Neural crest cell (in vitro differentiated cells): ENCODE measurements at places on chromosomes 6 and 20. TPM values are rescaled to one million over a fixed set of nuclear protein-coding genes. Genes with fewer than 3 reads are reported as not detected.

BICRAL gene
- total RNA-seq, result 6.2 and 6.7 TPM in 2 replicates

WFDC5 gene
- not detected in 2 replicates for total RNA-seq

GRCh38 chr6:44272999-44273566, 2.8 kb downstream of the TMEM151B start:
- no peak for DNase-seq

GRCh38 chr20:36541768-36542488, 609 bp downstream of the MYL9 start:
- peak; percentile 41 for DNase-seq

DNA sequence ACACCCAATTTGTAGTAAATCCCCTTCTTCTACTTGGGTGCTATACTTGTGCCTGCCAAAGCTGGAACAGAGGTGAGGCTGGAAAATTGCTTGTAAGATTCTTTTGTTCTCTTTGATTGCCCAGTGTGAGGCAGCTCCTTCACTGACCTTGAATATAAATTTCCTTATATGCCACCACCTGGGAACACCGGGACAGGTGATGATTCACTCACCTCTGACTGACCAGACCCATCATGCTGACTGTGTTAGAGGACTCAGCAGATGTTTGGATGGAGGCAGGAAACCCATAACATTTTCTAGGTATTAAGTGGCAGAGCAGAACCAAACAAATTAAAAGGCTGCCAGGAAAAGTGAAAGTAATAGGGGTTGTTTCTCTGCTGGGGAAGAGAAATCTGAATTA, 120.9 kb downstream of the GRM1 start:
- no peak for DNase-seq

BACH2 gene
- total RNA-seq, result 13.1 and 13.5 TPM in 2 replicates

GRCh38 chr6:11692451-11693376, 85.9 kb downstream of the ADTRP start:
- DNase-seq, result no peak

GRCh38 chr6:158040051-158040803, 58.6 kb downstream of the SYNJ2 start:
- no peak for DNase-seq

DNA sequence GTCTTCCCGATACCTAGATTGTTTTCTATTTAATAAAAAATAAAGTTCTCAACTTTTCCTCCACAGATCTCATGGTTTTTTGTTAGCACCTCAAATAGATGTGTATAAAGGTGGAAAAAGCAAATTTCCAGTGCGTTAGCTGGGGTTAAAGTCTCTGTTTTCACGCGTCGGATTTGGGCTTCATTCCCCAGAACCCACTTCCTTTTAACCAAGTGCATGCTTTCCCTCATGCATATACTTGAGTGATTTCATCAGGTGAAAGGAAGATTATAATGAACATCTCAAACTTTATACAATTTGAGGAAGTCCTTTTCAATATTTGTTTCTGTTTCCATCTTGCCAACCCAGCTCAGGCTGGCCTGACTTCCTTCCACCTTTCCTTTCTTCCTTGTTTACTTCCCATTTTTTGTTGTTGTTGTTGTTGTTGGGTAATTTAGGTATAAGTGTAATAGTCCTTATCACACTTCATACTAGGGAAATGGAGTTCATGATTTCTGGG, 43.9 kb upstream of the GGTLC1 start:
- no peak for DNase-seq

RUNX2 gene
- 0.14 and 0.16 TPM in 2 replicates for total RNA-seq

CTAGE9 gene
- total RNA-seq, result not detected in 2 replicates

DNA sequence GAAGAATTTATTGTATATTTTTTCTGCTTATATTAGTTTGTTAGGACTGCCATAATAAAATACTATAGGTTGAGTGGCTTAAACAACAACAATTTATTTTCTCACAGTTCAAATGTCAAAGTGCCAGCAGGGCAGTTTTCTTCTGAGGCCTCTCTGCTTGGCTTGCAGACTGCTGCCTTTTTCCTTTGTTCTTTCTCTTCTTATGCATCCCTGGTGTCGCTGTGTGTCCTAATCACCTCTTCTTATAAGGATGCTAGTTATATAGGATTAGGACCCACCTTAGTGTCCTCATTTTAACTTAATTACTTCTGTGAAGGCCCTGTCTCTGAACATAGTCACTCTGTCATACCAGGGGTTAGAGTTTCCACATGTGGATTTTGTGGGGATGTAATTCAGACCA, 354.4 kb downstream of the NKAIN2 start:
- DNase-seq, result no peak

DNA sequence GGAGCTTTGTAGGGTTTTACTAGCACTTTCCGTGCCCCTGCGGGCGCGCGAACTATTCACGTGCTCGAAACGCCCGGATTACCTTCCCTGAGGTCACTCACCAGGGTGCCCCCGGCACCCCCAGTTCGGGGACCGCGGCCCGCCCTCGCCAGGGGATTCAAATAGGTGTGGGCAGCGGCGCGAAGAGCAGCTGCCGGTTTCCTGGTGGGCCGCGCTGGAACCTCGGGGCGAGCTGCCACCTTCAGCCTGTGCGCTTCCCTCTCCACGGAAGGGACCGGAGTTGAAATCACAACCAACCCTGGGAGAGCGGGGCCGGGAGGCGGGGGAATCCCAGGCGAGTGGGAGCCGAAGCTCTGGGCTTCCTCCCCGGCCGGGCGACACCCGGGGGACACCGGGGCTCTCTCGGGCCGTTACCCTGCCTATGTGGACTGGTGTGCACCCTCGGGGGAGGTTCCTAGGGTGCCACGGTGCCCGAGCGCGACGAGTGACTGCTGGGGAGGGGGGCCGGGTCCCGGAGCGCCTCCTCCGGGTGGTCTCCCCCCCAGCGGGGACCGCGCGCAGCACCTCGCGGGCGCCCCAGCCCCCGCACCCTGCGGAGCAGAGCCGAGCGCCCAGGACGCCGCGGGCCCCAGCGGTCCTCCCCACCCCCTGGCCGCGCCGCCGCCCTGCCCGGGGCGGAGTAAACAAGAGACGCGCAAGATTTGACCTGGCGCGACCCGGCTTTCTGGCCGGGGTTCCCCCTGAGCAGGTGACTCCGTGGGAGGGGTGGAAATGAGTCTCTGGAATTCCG, 2.1 kb upstream of the HIVEP2 start:
- DNase-seq, result peak; percentile 27

DNA sequence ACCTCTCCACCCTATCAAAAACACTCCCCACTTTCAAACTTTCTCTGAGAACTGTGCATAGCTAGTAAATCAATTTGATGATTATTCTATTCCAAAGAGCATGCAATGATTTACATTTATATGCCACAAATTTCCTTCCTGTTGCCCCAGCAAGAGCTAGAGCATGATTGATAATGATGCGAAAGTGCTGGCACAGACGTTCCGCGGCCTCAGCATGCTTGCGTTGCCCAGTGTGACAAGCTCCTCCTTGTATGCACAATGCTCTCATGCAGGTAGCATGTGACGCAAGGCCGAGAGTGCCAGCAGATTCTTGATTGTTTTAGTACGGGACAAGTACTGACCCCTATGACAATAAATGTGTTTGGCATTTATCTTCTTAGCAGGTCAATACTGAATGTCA, 696.3 kb upstream of the SLC35B3 start:
- no peak for DNase-seq

DNA sequence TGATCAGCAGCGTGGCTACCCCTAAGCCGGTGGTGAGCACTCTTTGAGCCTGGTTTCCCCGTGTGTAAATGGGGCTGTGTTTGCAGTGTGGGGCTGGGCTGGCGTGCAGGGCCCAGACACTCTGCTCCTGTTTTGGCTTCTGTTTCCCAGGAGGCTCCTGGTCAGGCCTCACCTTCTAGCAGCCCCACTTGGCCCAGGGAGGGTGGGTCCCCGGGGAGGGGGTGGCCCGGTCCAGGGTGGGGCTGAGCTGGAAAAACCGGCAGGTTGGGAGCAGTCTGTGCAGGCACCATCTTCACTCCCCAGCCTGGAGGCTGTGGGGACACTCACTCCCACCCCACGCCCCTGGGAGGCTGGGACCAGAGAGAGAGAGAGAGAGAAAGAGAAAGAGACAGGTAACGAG, 25.3 kb downstream of the CEBPB start:
- no peak for DNase-seq

DNA sequence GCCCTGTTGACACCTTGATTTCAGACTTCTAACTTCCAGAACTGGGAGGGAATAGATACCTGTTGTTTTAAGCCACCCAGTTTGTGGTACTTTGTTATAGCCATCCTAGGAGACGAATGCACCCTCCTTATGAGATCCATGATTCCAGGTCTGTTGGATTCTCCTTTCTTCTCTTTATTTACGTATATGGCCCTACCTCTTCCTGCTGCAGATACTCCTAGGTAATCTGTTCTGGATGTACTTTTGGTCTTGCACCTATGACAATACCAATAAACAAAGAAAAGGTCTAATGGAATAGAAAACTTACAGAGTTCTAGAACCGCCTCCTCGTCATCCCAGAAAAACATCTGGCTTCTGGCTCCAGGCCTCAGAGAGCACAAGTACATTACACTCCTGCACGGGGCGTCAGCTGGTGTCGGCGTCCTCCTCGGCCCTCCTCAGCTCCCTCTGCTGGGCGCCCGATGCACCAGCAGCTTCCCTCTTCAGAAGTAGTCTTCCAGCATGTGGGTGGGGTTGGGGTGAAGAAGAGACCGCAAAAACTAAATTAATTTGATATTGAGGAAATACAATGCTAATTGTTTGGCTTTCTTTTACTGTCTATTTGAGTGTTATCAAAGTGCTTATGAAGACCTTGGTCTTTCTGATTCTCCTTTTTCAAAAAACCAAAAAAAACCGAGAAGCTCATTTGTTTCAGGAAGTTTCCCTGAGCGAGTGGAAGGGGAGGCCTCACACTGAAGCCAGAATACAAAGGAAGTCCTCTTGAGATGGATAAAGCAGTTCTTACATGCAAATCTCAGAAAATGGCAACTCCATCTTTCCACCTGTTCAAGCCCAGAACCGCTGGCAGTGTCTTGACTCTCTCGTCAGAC, 9.7 kb upstream of the ATXN1 start:
- DNase-seq, result peak; percentile 68

NKX2-4 gene
- total RNA-seq, result not detected in 2 replicates

SNX9 gene
- total RNA-seq, result 18.1 and 19.1 TPM in 2 replicates

RAD21L1 gene
- total RNA-seq, result not detected in 2 replicates

TINAG gene
- not detected in 2 replicates for total RNA-seq
